Fibroblast of skin of right biceps (primary cell): ENCODE measurements at places on chromosomes 13 and 19.

GRCh38 chr13:34611671-34612070 is 330.4 kb upstream of the NBEA start:
- DNase-seq: no peak

GRCh38 chr13:65336087-65336749 is 1893.9 kb downstream of the PCDH9 start:
- no peak for DNase-seq

DNA sequence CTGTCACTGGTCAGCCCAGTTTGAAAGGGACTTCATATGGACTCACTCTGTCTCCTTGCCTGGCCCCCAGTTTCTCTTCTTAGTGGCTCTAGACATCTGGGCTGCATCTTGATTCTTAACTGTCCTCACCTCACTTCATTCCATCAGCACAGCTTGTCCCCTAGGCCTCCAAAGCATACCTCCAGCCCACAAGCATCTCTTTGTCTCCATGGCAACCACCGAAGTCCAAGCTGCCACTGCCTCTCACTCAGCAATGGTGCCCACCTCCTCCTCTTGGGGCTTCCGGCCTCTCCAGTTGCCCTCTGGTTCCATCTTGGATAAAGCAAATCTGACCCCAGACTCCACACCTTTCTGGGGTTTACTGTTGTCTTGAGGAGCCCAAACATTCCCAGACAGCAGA is 9.9 kb upstream of the KLHL26 start:
- DNase-seq: peak; percentile 11

- DNase-seq: peak; percentile 18
Observed at GRCh38 chr19:35689836-35690235, 14.5 kb upstream of the ZBTB32 start.

DNA sequence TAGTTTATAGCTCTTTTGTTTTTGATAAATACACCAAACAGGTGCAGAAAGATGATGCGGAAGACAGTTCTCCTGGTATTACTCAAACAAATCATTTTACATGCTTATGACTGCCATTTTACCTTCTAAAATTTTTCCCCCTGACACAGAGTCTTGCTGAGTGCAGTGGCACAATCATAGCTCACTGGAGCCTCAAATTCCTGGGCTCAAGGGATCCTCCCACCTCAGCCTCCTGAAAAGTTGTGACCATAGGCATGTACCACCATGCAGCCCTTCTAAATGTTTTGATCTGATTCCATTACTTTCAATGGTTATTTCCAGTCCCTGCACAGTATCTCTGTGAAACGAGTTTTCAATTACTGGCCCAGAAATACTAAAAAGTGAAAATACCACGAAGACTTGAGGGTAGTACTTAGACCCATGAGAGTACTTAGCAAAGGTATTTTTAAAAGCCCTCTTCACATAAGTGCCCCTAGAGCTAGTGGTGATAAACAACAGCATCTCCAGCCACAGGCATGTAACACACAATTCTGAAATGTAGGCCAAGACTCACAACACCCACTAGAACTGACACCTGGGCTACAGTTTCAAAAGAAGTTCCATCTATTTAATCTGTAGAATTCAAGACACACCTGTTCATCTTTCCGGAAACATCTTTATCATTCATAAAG is 11.3 kb downstream of the HSPH1 start:
- no peak for DNase-seq
